Naive thymus-derived CD8-positive, alpha-beta T cell (primary cell): ENCODE measurements at places on chromosomes 3 and 15.
A peak's percentile ranks its signal among the peaks of the same experiment; 100 is the strongest.

GRCh38 chr3:34780973-34781372 is 858.4 kb upstream of the ARPP21 start:
- DNase-seq, result no peak

- no peak for DNase-seq
These were observed 243.7 kb downstream of the SLC9A9 start for GRCh38 chr3:143604402-143605185.

GRCh38 chr15:64865998-64866520 is 24.3 kb downstream of the PLEKHO2 start:
- DNase-seq, result no peak

- DNase-seq, result no peak
These were observed 1.6 kb upstream of the CCR5 start for GRCh38 chr3:46369151-46369550.

DNA sequence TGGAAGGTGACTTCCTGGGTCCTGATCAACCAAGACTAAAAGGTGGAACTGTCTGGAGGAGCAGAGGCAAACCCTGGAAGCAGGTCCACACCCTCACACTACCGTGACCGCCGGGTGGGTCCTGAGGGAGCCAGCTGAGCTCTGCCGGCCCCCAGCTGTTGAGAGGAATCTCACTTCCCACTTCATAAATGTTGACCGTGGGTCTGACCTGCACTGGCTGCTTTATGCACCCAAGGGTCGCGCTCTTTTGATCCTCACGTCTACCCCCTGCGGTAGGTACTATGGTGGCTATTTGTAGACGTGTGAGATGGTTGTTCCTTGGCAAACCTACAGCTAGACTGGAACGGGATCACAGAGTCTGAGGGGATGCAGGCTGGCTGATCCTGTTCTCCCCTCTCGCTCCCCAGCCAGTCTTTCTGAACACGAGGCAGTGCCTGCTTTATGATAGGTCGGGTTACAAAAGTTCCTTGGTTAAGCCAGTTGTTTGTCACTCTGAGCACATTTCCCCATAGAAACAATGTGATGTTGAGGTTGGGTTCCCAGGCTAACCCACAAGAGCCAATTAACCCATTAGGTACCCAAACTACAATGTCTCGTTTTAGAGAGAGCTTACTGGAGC is 113.0 kb upstream of the ETV5 start:
- DNase-seq, result no peak

DNA sequence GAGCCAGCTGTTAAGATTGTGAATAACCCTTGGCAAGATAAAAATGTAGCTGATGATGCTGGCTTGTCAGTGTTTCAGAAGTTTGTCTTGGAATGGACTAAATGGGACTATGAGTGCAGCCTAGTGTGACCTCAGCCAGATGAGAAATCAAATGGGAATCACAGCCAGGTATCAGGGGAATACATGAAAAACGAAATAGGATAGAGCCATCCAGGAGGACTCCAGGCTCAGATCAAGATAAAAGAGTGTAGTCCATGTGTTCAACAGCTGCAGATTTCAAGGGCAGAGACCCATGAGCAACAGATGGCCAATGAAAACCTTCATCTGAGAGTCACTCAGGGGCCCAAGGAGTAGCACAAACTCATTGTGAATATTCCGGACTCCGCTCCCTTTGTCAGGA is 1080.9 kb upstream of the CADM2 start:
- DNase-seq, result no peak

DNA sequence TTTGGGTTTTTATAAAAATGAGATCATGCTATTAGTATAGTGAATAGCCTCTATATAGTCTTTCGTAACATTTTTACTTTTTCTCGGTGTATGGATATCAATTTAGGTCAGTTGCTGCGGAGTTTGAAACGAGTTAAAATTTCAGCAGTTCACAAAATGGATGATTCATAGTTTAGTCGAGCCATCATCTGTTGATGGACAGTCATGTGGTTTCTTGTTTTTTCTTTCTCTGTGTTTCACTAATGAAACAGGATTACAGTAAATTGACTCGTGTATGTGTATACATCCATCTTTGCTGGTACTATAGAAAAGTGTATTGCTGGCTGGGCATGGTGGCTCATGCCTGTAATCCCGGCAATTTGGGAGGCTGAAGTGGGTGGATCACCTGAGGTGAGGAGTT is 106.8 kb downstream of the IGF1R start:
- no peak for DNase-seq

DNA sequence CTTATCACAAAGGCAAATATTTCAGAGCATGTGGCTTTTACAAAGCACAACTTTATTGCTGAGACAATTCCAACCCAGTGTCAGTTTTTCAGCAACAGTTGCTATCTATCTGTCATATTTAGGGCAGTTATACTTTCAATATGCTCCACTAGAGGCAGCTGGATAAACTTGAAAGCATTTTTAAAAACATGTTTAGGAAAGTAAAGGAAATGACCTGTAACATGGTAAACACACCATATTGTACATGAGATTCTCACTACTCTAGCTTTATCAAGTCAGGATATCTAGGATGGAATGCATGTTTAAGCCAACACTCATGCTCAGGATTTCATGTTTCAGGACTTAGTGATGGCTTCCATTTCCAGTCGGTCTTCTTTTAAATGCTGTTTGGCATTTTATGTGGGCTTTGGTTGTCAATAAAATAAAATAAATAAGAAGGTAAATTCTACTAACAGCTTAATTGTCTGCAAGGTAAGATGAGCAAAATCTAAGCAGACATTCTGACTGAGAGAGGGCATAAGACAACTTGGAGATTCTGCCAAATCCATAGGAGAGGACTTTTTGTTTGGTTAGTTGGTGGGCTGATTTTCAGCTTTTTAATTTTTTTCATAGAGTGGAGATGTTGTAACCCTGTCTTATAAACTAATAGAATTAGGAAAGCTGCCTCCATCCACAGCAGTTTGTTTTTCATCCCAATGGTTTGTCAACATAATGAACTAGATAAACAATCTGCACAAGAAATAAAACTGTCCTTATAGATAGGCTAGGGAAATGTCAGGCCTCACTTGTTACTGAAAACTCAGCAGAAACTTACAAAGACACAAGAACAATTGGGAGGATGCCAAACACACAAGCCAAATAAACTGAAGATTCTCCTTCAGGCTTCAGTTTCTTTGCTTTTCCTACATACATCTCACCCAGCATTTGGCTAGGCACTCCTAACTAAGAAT is 63.4 kb upstream of the CPB1 start:
- DNase-seq, result no peak

- no peak for DNase-seq
These were observed 9.3 kb downstream of the BCHE start for GRCh38 chr3:165827883-165828282.

DNA sequence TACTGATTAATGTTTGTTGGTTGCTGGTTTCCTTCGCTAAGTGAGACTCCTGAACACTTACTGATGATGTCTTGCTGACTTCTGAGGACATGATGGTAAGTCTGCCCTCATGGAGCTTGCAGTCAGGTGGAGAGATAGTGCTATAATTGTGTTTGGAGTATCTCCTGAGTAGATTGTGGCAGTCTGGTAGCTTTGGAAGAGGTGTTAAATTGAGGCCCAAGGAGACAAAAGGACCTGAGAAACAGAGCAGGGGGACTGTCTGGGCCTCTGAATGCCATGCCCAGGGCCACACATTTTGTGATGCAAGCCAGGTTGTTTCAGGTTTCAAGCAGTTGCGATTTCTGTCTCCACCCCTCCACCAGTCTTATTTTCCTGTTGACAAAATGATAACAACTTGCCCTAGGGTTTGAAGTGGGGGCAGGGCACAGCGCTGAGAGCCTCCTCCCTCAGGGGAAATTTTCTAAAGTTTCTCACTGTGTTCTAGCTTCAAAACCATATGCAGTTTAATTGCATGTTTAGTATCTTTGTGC is 16.7 kb downstream of the SMAD3 start:
- no peak for DNase-seq

GRCh38 chr15:31327669-31328427 is 1.2 kb downstream of the KLF13 start:
- DNase-seq, result peak; percentile 79

- DNase-seq, result no peak
These were observed 298.4 kb downstream of the GAP43 start for GRCh38 chr3:115921711-115922110.

DNA sequence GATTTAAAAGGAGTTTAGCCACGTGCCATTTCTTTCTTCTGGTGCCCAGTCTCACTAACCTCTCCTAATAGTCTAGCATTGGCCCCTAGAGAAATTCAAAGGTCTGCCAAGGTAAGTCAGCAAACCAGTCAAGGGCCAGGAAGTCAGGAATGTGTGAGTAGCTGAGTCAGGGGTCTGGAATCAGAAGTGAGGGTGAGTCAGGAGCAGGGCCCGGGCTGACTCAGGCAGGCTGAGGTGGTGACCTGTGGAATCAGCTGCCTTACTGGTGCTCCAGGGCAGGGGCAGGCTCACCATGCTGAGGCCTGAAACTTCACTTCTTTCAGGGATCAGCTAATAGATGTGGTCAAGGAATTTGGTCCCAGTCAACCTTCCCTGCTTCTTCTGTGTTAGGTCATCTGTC is 105.8 kb upstream of the MYZAP start:
- DNase-seq, result no peak

DNA sequence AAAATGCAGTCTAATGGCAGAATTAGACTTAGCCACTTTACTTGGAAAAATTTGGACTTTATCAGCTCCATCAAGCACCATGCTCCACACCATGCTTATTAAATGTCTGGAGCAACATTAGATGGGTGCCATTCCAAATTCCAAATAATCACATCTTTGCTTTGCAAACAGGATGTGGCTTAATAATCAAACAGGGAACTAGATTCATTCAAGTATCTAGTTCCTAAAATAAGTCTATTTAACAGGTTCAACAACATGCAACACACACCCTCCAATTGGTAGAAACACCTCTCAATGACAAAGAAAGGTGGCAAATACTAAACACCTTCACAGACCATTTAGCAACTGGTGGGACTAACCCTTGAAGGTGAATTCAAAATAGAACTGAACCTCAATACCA is 3.5 kb downstream of the HEXA start:
- DNase-seq, result no peak

GRCh38 chr3:85081191-85081906 is 122.6 kb downstream of the CADM2 start:
- DNase-seq, result no peak

DNA sequence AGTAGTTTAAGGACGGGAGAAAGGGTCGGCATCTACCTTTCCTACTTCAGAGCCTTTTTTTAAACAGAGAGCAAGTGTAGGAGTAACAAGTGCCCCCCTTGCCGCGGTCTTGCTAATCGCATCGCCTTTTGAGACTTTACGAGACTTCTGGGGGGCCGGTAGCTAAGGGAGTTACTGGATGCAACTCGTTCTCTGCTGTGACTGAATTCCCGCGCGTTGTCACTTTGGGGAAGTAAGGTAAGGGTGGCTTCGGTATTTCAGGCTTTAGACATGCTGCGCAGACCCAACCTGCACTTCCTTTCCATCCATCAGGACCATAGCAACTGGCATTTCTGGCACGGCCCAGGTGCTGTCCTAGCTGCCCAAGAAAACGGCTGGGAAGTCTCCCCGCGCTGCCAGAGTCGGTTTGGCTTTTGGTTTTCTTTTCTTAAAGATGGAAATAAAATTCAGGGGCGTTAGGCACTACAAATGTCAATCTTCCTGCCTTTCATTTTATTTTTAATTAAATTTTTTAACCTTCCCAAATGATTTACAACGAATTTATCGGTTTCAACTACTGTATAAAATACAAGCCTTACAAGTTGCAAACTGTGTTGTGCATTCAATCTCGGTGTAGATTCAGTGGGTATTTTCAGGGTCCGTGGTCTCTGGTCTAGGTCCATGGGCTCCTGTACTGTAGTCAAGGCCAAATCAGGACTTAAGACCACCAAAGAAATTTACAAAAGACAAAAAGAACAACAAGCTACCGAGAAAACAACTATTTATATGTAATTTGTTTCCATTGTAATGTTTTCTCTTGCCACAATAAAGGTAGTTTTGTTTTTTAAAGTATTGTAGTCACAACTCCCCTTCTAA is 3.5 kb downstream of the MECOM start:
- no peak for DNase-seq

DNA sequence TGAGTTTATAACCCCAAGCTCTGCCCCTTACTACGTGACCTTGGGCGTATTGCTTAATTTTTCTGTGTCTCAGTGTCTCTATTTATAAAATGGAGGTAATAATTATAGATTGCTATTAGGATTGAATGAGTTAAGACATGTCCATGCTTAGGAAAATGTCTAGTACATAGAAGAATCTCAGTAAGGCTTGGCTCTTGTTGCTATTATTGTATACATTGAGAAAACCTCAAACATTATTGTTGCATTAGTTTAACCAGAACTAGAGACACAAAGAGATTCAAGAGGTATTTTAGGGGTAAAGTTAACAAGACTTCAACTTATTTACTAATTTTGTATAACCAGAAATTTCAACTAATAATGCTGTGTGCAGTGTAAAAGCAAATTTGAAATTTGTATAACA is 66.7 kb downstream of the MEF2A start:
- no peak for DNase-seq

DNA sequence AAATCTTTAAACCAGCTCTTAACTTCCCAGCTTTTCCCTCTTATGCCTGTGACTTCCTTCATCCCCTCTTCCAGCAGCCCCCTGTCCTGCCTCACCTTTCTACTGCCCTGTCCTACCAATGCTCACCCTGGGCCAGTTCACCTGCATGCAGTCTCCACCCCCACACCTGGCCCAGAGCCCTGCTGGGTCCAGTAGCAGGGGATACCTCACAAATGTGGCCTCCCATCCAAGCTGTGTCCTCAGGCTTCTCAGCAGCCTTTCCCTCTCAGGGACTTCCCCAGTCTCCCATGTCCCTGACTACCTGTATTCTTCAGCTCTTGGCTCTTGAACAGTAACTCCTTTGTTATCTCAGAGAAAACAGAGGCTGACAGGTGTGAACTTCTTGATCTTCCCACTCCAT is 503.2 kb downstream of the MFSD1 start:
- no peak for DNase-seq

- DNase-seq, result no peak
These were observed 722 bp upstream of the CCDC50 start for GRCh38 chr3:191328383-191328961.

GRCh38 chr3:42036483-42036823 is 54.7 kb upstream of the TRAK1 start:
- DNase-seq, result no peak
